ENCODE measurements at places on chromosomes 11 and 22. TPM values are rescaled to one million over a fixed set of nuclear protein-coding genes. Genes with fewer than 3 reads are reported as not detected.
A peak's percentile ranks its signal among the peaks of the same experiment; 100 is the strongest.

DNA sequence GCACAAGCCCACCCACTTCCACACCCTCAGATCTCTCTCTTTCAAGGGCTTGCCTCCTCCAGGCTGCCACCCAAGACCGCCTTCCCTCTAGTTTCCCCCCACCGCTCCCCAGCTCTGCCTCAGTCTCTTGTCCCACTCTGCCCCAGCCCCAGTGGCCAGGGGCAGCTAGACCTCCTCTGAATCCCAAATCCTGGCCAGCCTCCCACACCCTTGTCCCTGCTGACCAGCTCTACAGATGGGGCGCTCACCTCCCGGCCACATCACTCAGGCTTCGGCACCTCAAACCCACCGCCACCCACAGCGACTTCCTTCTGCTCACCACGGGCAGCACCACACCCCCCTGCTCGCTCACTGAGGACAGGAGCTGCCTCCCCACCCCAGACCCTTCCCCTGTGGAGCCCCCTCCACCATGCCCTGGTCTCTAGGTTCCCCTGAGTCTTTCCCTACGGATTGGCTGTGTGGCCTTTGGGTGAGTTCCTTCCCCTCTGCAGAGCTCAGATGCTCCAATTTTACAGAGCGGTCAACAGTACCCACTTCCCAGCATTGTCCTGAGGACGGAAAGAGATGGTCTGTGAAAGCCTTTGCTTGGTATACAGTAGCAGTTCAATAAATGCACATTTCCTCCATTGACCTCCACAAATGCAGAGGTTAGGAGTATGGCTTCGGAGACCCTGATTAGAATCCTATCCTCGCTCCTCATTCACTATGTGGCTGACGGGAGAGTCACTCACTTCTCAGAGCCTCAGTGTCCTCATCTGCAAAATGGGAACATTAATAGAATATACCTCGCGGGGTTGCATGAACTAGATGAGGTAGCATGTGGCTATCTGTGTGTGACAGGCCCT lies 11.5 kb upstream of the SPI1 start:
- DNase-seq, result no peak
- H3K36me3 ChIP-seq, result no peaks in the 10 kb centered on the region
- H3K4me1 ChIP-seq, result peaks cover 33% of the 10 kb centered on the region
- H3K4me3 ChIP-seq, result no peak overlapping the region
- no peaks in the 10 kb centered on the region for H3K27me3 ChIP-seq
- H3K27ac ChIP-seq, result no peak overlapping the region

DNA sequence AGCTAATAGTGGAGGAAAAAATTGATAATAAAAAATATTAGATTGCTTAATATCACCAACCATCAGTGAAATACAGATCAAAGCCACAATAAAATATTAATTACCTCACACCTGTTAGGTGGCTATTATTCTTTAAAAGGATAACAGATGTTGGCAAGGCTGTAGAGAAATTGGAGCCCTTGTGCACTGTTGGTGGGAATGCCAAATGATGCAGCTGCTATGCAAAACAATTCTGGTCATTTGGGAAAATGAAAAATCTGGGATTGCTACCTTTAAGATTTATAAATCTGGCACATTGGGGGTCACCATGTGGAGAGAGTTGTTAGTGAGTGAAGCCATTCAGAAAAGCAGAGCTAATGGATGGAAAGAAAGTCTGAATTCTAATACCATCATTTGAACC lies 143.4 kb downstream of the FCHSD2 start:
- peaks cover 3% of the 10 kb centered on the region for H3K4me1 ChIP-seq
- H3K27me3 ChIP-seq, result no peaks in the 10 kb centered on the region
- no peaks in the 10 kb centered on the region for H3K36me3 ChIP-seq
- peak; percentile 37 for DNase-seq
- no peak overlapping the region for H3K4me3 ChIP-seq

DNA sequence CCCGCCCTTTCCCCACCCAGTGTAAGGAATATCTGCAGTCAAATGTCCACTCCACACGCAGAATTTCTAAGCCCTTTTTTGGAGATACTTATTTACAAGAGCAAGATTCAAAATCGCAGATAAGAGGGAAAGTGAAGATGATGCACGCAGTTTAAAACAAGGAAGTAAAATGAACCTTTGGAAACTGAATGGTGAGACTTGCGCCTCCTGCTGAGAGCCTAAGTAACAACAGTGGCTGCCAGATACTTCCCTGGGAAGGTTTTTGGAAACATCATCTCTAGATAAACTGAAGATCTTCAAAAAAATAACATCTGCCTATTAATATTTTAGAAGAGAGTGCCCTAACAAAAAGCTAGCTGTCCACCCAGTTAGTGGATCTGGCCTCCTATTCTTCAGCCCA lies 963.1 kb upstream of the FAT3 start:
- no peak overlapping the region for H3K27ac ChIP-seq
- H3K4me3 ChIP-seq, result no peak overlapping the region
- no peak for DNase-seq
- H3K4me1 ChIP-seq, result no peaks in the 10 kb centered on the region
- H3K27me3 ChIP-seq, result no peaks in the 10 kb centered on the region

- H3K4me1 ChIP-seq, result peaks cover 12% of the 10 kb centered on the region
- no peak overlapping the region for H3K4me3 ChIP-seq
- H3K27me3 ChIP-seq, result no peaks in the 10 kb centered on the region
- H3K36me3 ChIP-seq, result no peaks in the 10 kb centered on the region
- H3K27ac ChIP-seq, result no peak overlapping the region
Observed at GRCh38 chr11:128190312-128190711, 397.0 kb downstream of the ETS1 start.

DNA sequence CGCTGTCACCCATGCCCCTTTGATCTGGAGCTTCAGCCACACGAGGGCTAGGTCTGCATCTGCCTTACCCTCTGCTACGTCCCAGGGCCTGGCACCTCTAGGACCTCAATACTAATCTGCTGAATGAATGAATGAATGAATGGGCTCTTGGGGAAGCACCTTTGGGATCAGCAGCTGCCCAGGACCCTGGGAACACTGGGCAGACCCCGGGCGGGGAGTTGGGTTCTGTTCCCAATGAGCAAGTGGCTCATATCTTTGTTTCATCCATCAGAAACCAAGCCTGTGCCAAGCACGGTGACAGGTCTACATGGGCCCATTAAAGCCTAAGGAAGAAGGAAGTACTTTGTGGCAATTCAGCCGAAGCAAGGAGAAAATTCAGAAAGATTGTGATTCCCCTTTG lies 41.5 kb upstream of the SHISAL1 start:
- no peak for DNase-seq
- H3K4me1 ChIP-seq, result peaks cover 54% of the 10 kb centered on the region
- no peaks in the 10 kb centered on the region for H3K36me3 ChIP-seq
- no peak overlapping the region for H3K4me3 ChIP-seq

- no peak overlapping the region for H3K27ac ChIP-seq
- no peaks in the 10 kb centered on the region for H3K36me3 ChIP-seq
- H3K4me1 ChIP-seq, result no peaks in the 10 kb centered on the region
- H3K4me3 ChIP-seq, result no peak overlapping the region
Observed at GRCh38 chr11:104692751-104693150, 205.5 kb downstream of the CASP12 start.

DNA sequence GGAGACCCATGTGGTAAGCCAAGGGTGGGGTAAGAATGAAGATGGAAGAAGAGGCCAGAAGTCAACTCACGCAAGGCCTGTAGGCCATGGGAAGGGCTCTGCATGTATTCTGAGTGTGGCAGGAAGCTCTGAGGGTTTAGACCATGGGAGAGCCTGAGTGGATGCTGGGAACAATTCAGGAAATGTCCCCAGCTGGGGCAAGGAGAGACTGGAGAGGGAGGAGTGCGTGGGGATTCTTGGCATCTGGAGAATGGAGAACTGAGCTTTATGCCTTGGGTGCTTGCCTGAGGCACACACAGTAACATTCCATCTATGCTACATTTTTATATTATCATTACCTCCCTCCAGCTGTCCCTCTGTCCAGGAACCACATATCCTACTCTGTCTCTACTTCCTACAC lies 50.4 kb upstream of the CD82 start:
- H3K27ac ChIP-seq, result no peak overlapping the region
- H3K4me3 ChIP-seq, result no peak overlapping the region
- peaks cover 19% of the 10 kb centered on the region for H3K4me1 ChIP-seq
- DNase-seq, result peak; percentile 61

DNA sequence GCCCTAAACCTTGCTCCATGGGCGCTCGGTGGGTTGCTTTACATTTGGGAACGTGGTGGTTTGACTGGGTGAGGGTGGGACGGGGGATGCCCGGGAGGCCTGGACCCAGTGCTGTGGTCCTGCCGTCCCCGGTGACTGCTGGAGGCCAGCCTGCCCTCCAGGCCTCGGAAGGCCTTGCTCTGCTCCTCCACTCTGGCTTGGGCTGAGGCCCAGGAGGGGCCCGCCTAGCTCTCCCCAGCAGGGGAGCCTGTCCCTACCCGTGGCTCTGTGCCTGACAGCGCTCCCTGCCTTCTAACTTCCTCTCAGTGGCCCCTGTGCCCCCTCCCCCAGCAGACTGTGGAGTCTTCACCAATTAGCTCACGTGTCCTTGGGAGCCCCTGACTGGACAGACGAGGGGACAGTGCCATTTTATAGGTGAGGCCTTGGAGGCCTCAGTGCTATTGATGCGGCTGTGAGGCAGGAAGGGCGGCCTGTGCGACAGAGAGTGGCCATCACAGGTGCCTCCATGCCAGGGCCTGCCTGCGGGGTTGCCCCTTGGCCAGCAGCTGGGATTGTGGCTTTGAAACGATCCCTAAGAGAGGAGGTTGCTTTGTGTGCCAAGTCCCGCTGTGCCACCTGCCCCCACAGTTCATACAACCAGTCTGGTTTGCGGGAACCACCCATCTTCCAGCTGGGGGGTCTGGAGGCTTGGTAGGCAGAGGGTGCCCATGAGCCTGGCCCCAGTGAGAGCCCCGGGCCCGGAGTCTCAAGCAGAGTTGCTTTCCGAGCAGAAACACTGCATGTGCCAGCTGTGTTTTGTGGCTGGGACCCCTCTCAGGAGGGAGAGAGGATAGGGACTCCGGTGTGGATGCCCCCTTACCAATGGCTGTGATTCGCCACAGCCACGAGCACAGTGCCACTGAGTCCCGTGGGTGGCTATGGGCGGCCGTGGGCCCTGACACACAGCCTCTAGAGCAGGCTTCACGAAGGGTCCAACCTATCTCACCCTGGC lies 17.7 kb downstream of the TPCN2 start:
- H3K36me3 ChIP-seq, result peaks cover 31% of the 10 kb centered on the region
- H3K4me1 ChIP-seq, result peaks cover 21% of the 10 kb centered on the region
- H3K27me3 ChIP-seq, result no peaks in the 10 kb centered on the region
- no peak overlapping the region for H3K4me3 ChIP-seq
- H3K27ac ChIP-seq, result no peak overlapping the region

DNA sequence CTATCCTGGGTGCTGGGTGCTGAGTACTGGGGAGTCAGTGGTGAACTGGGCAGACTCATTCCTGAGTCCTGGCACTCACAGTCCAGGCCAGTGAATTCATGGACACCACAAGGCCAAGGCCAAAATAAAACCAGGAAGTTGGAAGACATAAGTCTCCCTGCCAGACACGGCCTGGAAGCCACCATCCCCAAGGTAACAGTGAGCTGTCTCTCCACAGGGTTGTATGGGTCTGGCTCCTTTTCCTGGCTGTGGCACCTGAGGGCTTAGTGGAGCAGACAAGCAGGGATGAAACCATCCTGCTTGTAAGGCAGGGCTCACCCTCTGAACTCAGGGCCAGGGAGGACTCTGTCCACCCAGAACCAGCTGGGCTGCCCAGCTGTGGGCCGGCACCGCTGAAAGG lies 54.7 kb upstream of the ALX4 start:
- peaks cover 28% of the 10 kb centered on the region for H3K27me3 ChIP-seq
- H3K36me3 ChIP-seq, result no peaks in the 10 kb centered on the region
- no peak overlapping the region for H3K4me3 ChIP-seq
- no peak overlapping the region for H3K27ac ChIP-seq
- H3K4me1 ChIP-seq, result peaks cover 4% of the 10 kb centered on the region

DNA sequence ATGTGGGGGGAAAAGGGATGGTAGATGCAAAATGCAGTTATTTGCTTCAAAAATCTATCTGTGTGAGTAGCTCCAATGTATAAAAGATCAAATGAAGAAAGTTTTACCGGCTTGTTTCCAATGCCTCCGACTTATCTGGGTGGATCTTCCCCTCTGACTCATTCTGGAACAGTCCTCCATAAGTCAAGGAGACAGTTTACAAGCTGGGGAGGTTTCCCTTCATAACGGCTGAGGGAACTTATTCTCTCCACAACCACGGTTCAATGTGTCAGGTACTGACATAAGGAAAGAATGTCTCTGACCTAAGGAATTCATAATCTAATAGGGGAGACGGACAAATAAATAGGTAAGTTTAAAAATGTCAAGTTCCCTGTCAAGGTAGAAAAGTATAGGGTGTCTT lies 49.7 kb upstream of the BIRC3 start:
- H3K4me1 ChIP-seq, result peaks cover 10% of the 10 kb centered on the region
- DNase-seq, result peak; percentile 62
- H3K27me3 ChIP-seq, result peaks cover 5% of the 10 kb centered on the region
- no peaks in the 10 kb centered on the region for H3K36me3 ChIP-seq
- no peak overlapping the region for H3K4me3 ChIP-seq

The GLB1L3 gene
- polyA plus RNA-seq, result 0.06 TPM

The OR5W2 gene
- polyA plus RNA-seq, result not detected

The BCR gene
- 17.7 TPM for polyA plus RNA-seq

The PRODH gene
- 3.2 TPM for polyA plus RNA-seq

The FOLR2 gene
- 28.7 TPM for polyA plus RNA-seq

The ADM2 gene
- 0.81 TPM for polyA plus RNA-seq
